ENCODE measurements at places on chromosomes 16 and 17. TPM values are rescaled to one million over a fixed set of nuclear protein-coding genes. Genes with fewer than 3 reads are reported as not detected.

Gene P2RX1
- 0.76 TPM for polyA plus RNA-seq

Gene CIITA
- 5.7 TPM for polyA plus RNA-seq

Gene FOXL1
- 17.7 TPM for polyA plus RNA-seq

DNA sequence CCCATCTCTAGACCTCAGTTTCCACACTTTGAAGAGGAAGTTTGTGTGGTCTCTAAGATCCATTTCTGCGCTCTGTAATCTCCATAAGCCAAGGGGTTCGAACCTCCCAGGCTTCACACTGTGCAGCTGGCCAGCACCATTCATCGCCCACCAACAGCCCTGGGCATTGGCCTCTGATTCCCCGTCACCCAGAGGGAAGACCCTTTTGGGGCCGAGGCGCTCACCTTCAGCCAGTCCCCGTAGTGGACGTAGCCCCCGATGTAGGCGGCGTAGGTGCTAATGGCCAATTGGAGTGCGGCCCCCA is 678 bp downstream of the TMEM101 start:
- no peak for DNase-seq

DNA sequence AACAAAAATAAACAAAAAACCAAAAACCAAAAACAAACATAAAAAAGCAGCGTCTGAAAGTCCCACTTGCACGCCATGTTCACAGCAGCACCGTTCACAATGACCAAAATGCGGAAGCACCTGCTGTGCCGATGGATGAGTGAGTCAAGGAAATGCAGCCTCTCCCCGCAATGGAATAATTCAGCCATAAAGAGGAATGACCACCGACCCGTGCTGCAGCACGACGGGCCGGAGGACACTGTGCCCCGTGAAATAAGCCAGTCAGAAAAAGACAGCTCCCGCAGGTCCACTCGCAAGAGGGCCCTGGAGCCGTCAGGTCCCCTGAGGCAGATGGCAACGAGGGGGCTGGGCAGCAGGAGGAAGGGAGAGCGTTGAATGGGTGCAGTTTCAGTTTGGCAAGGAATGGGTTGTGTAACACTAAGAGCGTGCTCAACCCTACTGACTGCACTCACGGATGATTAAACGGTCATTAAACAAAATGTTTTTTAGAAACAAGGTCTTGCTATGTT is 5.1 kb downstream of the CLCN7 start:
- DNase-seq = no peak

Gene MSLN
- 13.8 TPM for polyA plus RNA-seq

All from right renal cortex interstitium (tissue), 3 donors.